ENCODE measurements at places on chromosomes 2 and 18.

GRCh38 chr2:73414696-73415095, 29.1 kb downstream of the ALMS1 start:
- no peak for DNase-seq

DNA sequence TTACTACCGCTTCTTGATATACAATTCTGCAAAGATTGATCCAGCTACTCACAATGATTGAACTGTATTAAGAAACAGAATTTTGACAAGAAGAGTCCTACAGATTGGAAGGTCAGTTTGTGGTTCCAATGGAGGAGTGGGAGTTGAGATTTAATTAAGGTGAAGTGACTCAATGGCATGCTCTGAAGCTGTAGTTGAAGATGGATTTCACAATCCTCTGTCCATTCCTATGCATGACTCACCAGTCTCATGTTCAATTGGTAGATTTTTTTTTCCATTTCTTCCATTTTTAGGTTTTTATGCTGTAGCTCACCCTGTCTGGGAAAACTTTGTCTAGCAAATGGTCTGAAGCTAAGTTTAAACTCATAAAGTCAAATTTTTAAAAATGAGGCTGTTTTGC, 83.3 kb downstream of the DPP4 start:
- peak; percentile 83 for DNase-seq

DNA sequence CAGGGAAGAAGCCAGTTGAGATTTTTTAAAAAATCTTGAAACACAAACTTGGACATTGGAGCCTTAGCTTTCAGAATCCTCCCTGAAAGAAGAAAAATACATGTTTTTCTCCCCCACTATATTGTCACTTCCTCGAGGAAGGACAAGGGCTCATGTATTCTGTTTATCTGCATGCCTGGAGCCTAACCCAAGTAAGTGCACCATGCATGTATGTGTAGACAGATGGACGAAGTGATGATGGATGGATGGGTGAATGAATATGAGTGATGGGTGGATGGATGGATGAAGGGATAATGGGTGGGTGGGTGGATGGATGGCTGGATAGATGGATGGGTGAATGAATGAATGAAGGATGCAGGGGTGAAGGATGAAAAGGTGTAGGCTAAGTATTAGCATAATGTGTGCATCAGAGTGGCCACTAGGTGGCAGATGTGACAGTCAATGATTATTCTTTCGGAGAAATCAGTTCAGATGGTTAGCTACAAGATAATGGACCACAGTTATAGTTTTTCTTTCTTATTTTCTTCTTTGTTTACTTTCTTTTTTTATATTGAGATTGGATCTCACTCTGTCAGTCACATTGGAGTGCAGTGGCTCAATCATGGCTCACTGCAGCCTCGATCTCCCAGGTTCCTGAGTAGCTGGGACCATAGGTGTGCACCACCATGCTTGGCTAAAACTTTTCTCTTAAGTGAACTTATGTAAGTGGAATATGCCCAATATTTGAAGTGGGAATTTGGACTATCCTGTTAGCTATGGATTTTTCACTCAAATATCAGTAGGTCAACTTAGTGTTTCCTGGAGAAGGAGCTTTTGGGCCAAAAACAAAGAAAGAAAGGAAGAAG, 18.5 kb upstream of the CCDC93 start:
- peak; percentile 68 for DNase-seq

- no peak for DNase-seq
Observed at GRCh38 chr2:136126421-136126926, 8.5 kb upstream of the CXCR4 start.

GRCh38 chr2:9380702-9381628, 42.4 kb downstream of the ITGB1BP1 start:
- DNase-seq = peak; percentile 97

DNA sequence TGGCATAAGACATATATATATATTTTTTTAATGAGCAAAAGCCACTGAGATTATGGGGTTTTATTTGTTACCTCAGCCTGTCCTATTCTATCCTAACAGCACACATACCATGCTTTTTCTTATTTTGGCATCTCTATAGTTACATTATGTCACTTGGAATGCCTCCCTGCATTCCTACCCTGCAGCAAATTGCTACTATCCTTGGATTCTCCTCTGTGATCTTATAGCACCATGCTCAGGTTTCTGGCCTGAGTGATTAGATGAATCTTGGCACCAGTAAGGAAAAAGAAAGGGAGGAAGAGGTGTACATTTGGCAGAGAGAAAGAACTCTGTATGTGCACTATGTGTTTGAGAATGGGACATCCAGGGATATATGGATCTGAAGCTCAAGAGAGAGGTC, 86.3 kb upstream of the PELI1 start:
- DNase-seq = no peak

DNA sequence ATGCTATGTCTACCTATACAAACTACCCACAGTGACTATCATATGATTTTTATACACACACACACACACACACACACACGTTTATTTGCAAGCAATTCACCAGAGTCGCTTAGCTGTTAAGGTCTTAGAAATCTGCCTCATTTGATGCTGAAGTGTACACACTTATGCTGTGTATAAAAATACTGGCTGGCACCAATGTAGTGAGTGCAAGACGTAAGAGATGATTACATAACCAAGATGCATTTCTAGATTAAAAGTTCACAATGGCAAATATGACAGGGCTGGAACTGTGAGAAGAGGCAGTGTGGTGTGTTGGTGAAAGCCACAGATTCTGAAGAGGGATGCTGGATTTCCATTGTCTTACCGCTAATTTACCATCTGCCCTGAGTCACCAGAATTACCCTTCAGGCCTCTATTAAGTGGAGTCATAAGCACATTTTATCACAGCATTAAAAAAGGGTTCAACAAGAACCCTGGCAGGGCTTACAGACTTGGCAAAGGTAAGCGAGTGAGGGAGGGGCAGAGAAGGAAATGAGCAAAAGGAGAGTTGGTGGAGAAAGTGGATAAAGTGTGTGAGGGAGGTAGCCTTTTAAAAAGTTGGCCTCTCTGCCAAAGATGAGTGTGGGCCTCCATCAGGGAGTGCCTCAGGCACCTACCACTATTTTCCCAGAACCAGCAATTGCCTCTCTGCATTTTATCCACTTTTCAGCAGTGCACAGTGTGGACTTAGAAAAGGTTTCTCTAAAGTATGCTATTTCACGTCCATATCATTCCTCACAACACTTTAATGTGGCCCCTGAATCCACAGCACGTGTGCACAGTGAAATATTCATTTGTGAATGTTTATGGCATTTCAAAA, 21.5 kb downstream of the MEIS1 start:
- peak; percentile 41 for DNase-seq

DNA sequence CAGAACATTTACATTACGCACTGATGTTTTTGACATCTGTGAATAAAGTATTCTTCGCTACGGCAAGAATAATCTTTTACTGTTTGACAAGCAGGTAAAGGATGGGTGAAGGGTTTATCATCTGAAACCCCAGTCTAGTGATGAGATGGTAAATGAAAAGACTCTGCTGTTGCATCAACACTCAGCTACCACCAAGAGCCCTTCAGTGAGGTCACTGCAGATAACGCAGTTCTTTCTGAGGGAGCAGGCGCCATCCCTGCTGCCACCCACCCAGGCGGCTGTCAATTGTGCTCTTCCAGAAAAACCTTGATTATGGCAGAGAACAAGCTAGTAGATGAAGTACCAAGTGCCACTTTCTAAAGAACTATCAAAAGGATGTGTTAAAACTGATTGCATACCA, 58.7 kb downstream of the ABCG8 start:
- no peak for DNase-seq

DNA sequence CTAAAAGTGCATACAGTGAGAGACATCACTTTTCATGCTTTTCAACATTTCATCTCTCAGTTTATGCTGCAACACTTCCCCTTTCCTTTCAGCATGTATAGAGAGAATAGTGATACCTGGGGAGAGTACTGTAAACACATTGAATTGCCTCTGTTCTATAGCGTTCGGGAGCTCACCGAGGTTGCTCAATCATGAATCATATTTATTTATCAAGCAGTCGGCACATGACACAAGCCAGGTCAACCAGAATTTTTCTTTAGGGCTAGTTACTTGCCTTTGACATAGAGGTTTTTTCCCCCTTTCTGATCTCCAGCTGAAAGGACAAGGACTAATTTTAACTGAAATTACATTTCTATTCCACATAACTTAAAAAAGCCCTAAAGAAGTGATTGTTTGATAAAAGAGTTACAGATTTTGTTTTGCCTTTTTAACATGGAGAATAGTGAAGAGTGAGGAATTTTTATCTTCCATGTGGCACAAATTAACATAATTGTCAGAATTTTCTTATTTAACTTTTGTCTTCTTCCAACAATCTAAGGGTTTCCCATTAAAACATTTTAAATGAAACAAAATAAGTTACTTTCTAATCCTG, 690.9 kb upstream of the TMEFF2 start:
- DNase-seq = peak; percentile 50

DNA sequence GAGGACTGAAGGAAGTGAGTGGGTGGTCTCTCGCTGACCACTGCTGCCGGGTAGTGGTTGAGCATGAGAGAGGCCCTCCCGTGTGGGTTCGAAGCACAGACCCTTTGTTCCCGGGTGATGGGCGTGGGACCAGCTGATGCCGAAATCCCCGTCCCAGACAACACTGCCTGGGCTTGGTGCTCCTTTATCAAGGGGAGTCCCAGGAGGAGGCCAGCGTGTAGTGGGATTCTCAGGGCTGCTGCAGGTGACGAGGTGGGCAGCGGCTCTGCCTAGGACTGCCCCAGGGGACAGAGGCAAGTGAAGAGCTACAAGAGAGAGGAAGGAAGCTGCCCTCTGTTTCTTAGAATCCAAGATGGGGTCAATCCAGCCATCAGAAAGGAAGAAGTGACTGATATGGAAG, 251.3 kb upstream of the PXDN start:
- no peak for DNase-seq

- DNase-seq = peak; percentile 64
Observed at GRCh38 chr2:174577967-174578589, 19.5 kb downstream of the WIPF1 start.

Data from PC-3 (cell line).